ENCODE measurements at places on chromosomes 3 and 15. TPM values are rescaled to one million over a fixed set of nuclear protein-coding genes. Genes with fewer than 3 reads are reported as not detected.

MAGI1 gene
- 11.0 TPM for total RNA-seq

INKA1 gene
- 5.2 TPM for total RNA-seq

NR1I2 gene
- not detected for total RNA-seq

MESP2 gene
- not detected for total RNA-seq

- DNase-seq = no peak
These were observed 64.7 kb upstream of the CCDC39 start for GRCh38 chr3:180743813-180744590.

GRCh38 chr3:45864760-45865519 lies 21.4 kb upstream of the CCR9 start:
- DNase-seq = no peak

- no peak for DNase-seq
These were observed 19.3 kb upstream of the IREB2 start for GRCh38 chr15:78418686-78419085.

GRCh38 chr15:45197512-45197911 lies 9.7 kb upstream of the SHF start:
- DNase-seq = peak; percentile 19

- DNase-seq = no peak
These were observed 117.6 kb downstream of the CHST2 start for GRCh38 chr3:143237077-143237627.

All from G401 (cell line).